ENCODE measurements at places on chromosomes 3 and 15. TPM values are rescaled to one million over a fixed set of nuclear protein-coding genes. Genes with fewer than 3 reads are reported as not detected.
A peak's percentile ranks its signal among the peaks of the same experiment; 100 is the strongest.

DNA sequence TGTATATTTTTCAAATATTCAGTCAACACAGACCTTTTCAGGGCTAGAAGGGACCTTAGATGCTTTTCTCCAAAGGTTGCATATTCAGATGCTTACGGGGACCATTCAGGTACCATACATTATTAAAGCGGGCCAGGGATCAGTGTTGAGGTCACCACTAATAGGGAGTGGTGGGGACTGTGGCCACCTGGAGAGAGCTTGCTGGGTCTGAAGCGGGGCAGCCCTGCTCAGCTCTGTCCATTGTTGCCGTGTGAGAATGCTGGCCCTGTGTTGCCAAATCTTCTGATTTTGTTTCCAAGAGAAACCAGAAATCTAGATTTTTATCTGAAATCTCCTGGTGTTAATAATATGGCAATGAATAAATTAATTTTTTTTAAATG lies 23.7 kb downstream of the ABHD2 start:
- no peak for DNase-seq

DNA sequence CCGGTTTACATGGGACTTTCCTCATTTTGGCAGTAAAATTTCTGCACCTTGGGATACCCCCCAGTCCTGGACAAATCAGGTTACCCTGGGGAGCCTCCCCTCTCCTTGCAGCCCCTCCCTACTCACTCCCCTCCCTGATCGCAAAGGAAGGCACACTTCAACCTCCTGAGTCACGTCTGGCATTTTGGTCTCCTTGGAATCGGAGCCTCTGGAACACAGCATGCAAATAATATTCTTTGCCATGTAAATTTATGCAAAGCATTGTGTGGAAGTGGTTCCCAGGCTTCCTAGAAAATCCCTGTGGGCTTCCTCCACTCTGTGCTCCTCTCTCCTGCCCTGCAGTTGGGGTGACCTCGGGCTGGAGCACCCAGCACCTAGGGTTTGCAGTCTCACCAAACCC lies 11.6 kb downstream of the SCN5A start:
- no peak for DNase-seq

DNA sequence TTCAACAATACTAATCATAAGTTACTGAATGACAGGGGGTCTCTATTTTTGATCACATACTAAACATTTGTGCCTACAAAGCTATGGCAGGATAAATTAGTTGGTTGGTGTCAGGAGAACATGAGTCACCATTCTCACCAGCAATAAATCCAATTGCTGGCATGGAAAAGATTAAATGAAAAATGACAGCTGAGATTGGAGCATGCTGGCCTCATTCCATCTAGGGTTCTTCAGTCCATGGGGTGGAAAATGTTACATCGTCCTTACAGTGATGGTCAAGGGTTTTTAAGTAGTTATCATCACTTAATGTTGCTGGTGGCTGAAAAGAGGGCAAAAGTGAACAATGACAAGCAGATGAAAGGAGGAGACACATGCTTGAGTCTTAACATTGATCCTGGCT lies 180.1 kb upstream of the BCL6 start:
- DNase-seq, result no peak

GRCh38 chr3:183085634-183086390 lies 13.5 kb downstream of the MCCC1 start:
- DNase-seq, result peak; percentile 11

The WDR93 gene
- total RNA-seq, result 0.29 TPM

The NKIRAS1 gene
- total RNA-seq, result 4.7 TPM

Measured in B cell (primary cell).